Dermis blood vessel endothelial cell (primary cell): ENCODE measurements at places on chromosomes 11 and 22. TPM values are rescaled to one million over a fixed set of nuclear protein-coding genes. Genes with fewer than 3 reads are reported as not detected.

DNA sequence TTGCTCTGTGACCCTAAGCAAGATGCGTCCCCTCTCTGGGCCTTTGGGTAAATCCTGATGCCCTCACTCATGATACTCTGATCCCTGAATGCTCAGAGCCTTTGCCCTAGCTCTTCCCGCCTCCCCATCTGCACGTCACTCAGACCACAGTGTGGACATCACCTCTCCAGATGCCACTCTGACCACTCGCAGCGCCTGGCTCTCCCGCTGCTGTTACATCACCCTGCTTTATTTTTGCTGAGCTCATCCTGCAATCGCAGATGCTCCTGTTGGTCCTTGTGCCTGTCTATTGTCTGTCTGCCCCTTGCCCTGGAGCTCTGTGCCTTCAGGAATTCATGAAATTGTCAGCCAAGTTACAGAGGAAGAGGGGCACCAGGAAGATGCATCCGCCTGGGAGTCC is 5.5 kb downstream of the OSM start:
- no peak for DNase-seq

Gene RPS25
- total RNA-seq, result 1,092 and 1,791 TPM in 2 replicates

- no peak for DNase-seq
Measured at GRCh38 chr11:4643076-4643475, 706 bp upstream of the OR51E1 start.

DNA sequence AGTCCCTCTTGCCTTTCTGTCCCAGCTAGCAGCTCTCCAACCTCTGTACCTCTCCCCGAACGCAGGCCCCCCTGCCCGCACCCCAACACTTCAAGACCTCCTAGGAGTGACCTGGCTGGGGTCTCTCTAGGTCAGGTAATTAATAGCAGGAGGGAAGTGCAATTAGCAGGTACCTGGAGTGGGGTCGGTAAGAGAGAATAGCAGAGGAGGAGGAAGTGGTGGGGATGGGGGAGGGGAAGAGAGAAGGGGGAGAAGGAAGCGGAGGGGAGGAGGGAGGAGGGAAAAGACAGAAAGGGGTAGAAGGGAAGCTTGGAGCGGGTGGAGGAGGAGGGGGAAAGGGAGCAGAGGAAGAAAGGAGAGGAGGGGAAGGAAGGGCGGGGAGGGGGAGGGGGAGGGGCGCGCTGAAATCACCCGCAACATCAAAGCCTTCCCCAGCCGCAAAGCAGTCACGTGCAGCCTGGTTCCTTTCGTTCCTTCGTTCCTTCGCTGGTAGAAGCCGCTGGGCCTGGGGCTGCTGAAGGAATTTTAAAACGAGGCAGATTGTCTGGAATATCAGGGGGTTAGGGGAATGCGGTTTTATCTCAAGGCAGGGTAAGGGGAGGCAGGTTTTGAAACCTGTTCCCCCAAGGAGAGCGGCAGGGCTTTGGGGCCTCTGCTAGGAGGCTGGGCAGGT is 29.3 kb upstream of the TCF20 start:
- DNase-seq, result no peak

- DNase-seq, result peak; percentile 27
Measured at GRCh38 chr22:38728871-38729796, 23.4 kb downstream of the GTPBP1 start.

GRCh38 chr11:18111005-18111404 is 5.1 kb upstream of the SAAL1 start:
- no peak for DNase-seq

Gene ACTN3
- total RNA-seq, result under 0.01 and 0.14 TPM in 2 replicates

Gene DRAP1
- 64.9 and 93.9 TPM in 2 replicates for total RNA-seq

DNA sequence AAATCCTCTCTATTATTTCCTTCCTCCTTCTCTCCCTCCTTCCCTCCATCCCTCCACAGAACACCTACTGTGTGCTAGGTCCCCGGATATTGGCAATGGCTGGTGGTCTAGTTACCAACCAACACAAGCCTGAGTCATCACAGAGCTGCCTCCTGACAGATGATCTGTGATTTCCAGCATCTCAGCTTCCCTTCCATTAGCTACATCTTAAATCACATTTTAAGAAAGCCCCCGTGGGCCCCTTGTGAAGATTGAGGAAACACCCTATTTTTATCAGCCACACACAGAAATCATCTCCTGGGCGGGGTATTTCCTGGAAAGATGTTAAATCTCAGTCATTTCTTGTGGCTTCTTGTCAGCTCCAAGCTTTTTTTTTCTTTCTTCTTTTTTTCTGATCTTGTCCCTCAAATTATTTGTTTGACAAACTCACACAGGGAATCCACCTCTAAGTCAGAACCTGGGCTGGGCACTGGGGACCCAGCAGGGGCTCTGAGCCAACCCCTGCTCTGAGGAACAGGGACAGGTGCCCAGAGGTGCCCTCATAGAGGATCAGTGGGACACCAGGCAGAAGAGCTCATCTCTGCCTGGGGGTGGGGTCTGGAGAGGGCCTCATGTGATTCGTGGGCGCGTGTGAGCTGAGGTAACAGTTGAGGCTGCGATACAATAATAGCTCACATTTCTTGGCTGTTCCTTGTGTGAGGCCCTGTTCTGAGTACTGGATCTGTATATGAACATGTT is 42.4 kb downstream of the CACNA1I start:
- DNase-seq, result no peak
